ENCODE measurements at places on chromosomes 13 and 19.

- no peak for DNase-seq
These were observed 4.1 kb upstream of the ZNF841 start for GRCh38 chr19:52099497-52100138.

GRCh38 chr13:20847296-20847695, 55.2 kb downstream of the XPO4 start:
- DNase-seq = no peak

GRCh38 chr13:111330066-111330610, 9.7 kb downstream of the TEX29 start:
- DNase-seq = no peak

DNA sequence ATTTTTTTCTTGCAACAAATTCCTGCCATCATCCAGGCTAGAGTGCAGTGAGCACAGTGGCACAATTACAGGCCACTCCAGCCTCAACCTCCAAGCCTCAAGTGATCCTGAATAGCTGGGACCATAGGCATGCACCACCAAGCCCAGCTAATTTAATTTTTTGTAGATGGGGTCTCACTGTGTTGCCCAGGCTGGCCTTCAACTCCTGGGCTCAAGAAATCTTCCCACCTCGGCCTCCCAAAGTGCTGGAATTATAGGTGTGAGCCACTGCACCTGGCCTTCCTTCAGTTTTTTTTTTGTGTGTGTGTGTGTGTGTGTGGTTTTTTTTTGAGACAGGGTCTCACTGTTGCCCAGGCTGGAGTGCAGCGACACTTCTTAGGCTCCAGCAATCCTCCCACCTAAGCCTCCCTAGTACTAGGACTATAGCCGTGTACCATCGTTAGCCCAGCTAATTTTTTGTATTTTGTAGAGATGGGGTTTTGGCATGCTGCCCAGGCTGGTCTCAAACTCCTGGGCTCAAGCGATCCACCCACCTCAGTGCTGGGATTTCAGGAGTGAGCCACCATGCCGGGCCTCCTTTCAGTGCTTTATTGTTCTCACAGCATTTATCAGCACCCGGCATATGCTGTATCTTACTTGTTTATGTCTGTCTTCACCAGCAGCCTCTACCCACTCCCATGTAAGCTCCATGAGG, 5.9 kb upstream of the SRRM5 start:
- DNase-seq = no peak

- no peak for DNase-seq
These were observed 10.7 kb downstream of the RELB start for GRCh38 chr19:45011959-45012358.

DNA sequence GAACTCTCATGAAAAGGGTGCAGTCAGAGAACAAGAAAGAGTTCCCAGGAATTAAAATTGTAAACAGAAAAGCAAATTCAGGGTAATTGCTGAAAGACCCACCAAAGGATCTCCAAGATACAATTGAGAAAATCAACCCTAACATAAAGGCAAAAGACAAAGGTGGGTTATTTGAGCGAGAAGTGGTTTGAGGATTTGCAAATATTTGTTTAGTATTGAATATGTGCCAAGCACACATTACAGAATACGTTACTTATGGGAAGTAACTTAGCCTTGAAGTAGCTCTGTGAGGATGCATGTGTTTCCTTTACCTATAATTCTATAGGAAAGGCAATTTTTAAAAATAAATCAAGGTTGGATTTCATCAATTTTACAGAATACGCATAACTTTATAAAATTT, 10.0 kb upstream of the CEACAM21 start:
- no peak for DNase-seq

GRCh38 chr13:39527961-39528660, 74.9 kb downstream of the LHFPL6 start:
- DNase-seq = peak; percentile 74

DNA sequence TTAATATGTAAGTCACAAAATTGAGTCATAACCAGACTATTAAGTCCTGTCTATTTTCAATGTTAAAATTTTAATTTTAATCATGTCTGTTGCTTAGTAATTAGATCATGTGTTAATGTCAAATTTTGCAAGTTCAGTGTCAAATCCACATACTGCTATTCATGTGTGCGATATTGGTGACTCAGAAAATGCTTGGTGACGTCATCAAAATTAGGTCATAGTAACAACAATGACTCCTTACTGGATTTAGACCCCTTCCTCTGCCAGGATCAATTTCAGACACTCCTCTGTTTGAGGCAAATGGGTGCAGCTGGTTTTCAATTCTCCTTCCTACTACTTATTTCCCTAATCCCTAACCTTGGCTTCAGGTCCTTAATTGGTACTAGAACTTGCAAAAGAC, 1394.3 kb upstream of the SLC10A2 start:
- DNase-seq = no peak

- no peak for DNase-seq
These were observed 216.2 kb downstream of the IRS2 start for GRCh38 chr13:109569958-109570711.

DNA sequence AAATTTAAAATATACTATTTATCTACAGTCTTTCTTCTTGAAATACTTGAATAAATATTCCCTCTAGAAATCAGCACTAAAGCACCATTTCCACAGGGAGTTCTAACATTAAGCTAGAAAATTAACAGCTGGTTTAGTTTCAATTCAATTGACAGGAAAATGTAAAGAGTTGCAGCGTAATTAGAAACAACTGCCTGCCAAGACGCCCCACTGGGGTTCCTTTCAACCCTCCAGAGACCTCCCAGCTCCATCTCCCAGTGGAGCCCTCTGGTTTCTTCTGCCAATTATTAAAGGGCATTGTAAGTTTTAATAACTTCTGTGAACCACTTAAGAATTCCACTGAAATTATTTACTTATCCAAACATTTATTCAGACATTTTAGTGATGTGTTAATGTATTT, 4.2 kb downstream of the GJA3 start:
- no peak for DNase-seq

DNA sequence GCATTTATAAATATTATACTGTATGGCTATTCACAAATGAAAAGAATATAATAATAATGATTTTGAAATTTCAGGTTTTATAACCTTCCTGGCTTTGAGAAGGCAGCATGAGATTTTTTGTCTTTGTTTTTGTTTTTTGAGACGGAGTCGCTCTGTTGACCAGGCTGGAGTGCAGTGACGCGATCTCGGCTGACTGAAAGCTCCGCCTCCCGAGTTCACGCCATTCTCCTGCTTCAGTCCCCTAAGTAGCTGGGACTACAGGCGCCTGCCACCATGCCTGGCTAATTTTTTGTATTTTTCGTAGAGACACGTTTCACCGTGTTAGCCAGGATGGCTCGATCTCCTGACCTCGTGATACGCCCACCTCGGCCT, 64.1 kb downstream of the ZNF429 start:
- DNase-seq = no peak

GRCh38 chr13:92224052-92224821, 825.8 kb downstream of the GPC5 start:
- DNase-seq = no peak

GRCh38 chr13:33611121-33611805, 206.7 kb upstream of the RFC3 start:
- DNase-seq = peak; percentile 85

DNA sequence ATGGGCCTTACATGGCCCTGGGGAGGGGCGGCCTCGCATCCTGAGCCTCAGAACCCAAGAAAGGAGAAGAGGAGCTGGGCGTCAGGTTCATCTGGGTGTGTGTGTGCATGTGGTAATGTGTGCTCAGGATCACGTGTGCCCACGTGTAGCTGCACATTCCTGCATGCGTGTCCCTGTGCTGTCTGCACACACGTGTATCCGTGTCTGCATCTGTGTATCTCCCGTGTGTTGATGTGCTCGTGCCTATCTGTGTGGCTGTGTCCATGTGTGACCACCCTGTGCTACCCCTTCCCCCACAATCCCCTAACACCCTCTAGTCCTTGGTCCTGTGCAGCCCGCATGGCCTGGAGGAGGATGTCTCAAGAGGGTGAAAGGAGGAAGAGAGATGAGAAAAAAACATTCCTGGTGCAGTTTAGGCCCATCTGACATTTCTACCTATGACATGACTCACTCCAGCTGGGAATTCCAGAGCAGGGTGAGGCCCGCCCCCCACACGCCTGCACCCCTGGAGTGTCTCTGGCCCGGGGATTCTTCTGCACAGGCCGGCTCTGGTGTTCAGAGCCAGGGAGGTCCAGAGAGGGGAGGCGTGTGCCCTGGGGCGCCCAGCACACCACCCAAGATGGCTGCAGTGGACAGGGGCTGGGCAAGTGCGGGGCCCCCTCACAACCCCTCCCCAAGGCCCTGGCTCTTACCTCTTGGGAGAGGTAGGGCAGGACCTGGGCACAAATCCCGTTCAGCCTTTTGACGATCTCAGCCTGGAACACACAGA, 7.1 kb downstream of the TLE5 start:
- no peak for DNase-seq

- DNase-seq = peak; percentile 68
These were observed 115.3 kb downstream of the LRCH1 start for GRCh38 chr13:46668302-46668720.

DNA sequence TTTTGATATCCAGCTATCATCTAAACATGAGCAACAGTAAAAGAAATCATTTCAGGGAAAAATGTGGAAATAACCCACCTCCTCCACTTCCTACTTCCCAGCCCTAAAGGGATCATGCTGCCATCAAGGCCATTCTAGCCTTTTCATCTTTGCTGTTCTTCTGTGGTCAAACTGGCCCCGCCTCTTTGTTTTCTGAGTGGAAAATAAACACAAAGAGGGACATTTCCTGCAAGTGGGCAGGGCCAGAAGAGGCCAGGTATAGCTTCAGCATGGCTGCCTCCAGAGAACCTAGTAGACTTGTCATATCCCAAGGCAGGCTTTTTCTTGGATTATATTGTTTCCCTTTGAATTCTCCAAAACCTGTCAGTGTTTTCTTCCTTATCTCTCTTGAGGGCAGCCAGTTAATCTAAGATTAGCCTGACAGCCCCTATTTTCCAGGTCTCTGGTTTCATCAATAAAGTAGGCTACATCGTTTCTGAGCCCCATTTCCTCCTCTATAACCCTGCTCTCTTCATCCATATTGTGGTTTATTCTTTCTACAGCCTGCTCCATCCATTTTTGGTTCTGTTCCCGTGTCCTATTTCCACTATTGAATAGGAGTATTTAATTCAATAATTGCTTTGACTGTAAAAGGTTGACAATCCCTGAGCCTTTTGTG, 117.6 kb downstream of the GPC6 start:
- no peak for DNase-seq

GRCh38 chr13:64029343-64030093, 2613.9 kb upstream of the PCDH20 start:
- DNase-seq = no peak

- no peak for DNase-seq
These were observed 51.6 kb upstream of the EHD2 start for GRCh38 chr19:47661611-47662010.

DNA sequence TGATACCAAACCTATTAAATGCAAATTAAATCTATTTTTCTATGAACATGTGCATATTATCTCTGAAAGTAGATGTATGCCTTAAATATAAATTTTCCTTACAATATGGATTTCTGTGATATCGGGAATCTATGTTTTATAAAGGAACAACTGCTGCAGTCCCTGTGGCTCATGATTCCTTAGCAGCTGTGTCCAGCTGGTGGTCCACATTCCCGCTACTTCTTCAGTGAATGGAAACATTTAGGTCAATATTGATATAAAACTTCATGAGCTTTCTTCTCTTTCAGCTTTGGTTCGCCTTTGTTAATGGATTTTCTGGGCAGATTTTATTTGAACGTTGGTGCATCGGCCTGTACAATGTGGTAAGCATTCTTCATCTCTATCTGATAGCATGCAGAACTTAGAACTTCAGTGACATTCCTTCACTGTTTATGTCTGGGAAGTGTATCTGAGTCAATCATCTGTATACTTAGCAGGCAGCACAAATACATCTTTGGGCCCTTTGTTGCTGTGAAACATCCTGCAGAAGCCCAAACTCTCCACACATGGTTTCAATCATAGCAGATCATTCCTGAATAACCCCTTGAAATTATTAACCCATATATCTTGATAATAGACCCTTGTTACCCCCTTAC, 223.9 kb downstream of the SHISA2 start:
- DNase-seq = no peak

- DNase-seq = no peak
These were observed 314.4 kb upstream of the NBEA start for GRCh38 chr13:34627509-34628208.

GRCh38 chr13:32883474-32883873, 132.7 kb upstream of the KL start:
- DNase-seq = no peak

GRCh38 chr19:17073869-17074633, 1.2 kb downstream of the HAUS8 start:
- no peak for DNase-seq

DNA sequence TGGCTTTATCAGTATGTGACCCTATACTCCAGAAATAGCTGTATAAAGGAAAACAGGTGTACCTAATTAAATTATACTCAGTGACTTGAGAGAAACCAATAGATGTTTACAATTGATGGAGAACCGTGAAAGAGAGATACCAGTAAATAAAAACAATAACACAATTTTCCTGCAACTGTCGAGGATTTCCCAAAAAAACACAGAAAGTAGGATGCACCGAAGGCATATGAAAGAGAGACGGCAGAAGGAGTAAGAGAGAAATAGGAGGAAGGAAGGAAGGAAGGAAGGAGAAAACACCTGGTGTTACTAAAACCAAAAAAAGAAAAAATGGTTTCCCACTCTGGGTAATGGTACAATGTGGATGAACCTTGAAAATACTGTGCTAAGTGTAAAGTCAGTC, 6.8 kb upstream of the ZNF229 start:
- DNase-seq = no peak

DNA sequence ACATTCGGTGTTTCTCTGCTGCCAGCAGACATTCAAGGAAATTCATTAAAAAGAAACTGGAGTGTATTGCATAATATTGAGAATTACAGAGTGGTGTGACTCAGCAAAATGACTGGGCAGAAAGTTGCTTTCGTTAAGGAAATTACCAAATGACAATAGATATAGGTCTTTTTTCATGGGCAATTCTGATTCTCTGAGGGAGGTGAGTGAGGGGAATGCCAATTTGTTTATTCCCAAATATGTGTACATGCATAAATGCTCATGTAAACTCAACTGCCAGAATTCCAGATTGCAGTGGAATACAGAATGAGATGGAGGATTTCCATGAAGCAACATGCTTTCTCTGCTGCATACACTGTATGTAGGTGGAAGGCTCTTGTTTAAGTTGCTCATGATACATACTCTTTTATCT, 1730.1 kb downstream of the SLITRK5 start:
- no peak for DNase-seq

DNA sequence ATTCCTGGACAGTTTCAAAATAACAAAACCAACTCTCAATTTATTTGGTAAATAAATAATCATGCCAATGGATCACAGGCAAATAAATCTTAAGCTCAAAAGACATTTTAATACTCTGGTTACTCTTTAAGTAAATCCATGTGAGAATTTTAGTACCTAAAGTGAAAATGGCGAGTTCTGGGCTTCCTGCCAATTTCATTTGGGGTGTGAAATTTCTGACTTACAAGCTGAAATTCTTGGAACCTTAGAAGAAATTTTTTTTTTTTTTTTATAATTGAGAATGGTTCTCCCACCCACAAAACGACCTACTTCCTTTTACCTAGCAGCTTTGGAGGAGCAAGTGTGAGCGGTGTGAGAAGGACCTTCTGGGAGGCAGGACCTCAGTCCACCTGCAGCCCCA, 354.5 kb upstream of the NBEA start:
- DNase-seq = no peak

- DNase-seq = no peak
These were observed 68.6 kb upstream of the IPO5 start for GRCh38 chr13:97884707-97885468.
